NB4 (cell line): ENCODE measurements at places on chromosomes 6 and 20.

DNA sequence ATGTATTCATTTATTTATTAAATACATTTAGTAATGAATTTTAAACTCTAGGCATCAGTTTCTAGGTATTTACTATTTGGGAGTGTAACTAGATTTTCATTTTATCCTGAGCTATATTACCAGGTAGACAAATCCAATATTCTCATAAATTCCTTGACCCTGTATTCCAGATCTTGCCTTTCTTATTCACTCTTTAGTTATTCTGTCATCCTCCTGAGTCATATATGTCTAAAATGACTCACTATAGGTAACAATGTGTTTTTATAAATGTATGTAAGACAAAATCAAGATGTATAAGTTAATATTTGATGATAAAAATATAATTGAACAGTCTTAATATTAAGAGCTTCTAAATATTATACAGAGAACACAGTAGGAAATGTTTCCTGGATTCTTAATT is 642.1 kb upstream of the NRSN1 start:
- DNase-seq = no peak

DNA sequence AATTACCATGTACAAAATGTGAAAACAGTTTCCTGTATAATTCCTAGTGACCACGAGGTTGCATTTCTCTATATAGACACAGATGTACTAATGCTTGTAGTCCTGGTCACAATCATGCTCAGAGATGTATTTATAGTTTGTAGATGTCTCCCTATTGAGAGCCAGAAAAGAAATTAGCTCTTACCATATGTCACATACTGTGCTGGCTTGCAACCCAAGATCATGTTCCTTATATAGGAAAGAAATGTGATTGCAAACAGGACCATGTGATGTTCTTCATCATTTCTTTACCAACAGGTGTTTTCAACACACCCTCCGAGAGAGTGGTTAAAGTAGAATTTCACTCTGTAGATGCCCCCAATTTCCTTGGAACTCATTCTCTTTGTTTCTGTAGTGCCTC is 369.4 kb downstream of the CBLN4 start:
- no peak for DNase-seq

- no peak for DNase-seq
These were observed 102.7 kb downstream of the TRDN start for GRCh38 chr6:123533862-123534648.

DNA sequence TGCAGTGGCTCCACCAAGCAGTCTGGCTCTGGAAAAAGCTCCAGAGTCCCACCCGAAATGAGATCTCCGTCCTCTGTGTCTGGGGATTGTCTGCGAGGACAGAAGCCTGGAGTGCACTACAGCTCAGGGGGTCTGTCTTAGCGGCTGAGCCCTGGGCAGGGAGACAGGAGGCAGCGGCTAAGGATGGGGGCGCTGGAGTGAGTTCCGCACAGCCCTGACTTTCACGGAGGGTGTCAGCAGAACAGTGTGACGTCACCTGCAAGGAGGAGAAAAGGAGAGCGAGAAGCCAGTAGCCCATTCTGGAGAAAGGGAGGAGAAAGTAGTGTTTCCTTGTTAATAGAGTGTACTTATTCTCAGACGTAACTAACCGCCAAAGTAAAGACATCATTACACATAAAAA is 97.6 kb downstream of the FAM50B start:
- no peak for DNase-seq

DNA sequence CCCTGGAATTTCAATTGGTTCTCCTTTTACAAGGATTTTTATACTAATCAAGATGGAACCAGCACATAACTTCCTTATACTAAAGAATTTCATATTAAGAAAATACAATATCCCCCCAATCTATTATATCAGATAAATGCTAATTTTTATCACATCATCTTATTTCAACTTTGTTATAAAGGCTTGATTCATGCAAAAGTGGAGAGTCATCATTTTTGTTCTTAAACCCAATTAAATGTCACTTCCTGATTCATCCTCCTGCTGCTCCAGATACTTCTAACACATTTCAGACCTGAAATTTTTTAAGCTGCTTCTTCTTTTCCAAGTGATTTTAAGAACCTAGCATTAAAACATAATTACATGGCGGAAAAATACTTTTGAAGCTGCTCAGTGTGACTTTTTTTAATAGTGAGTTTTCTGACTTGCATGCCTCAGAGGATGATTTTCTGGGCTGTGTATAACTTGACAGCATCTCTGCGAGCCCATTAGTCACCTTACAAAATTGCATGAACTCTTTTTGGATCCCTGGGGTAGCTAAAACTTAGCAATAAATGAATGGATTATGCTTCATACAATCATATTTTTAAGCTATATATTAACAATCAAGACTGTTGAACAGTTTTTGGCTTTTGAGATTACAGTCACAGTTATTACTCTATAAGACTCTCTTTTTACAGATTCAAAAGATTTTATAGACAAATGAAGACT is 134.1 kb downstream of the ELOVL4 start:
- DNase-seq = no peak

GRCh38 chr6:36075656-36076055 is 48.0 kb downstream of the MAPK14 start:
- peak; percentile 21 for DNase-seq

GRCh38 chr6:90898763-90899162 is 311.9 kb upstream of the MAP3K7 start:
- no peak for DNase-seq

- DNase-seq = no peak
These were observed 85.8 kb downstream of the DZANK1 start for GRCh38 chr20:18380908-18381529.

DNA sequence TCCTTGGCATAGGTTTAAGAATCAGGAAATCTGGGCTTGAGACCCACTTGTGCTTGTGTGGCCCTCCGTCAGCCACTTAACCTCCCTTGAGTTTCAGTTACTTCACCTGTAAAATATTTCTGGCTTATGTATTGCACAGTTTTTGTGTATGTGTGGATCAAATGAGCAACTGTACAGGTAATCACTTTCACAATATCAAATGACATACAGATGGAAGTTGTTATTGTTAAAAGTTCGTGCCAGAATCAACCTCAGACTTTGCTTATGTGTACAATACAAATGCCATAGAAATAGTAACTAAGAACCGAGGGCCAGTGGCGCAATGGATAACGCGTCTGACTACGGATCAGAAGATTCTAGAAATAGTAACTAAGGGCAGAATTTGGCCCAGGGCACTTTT is 65.6 kb upstream of the KIF13A start:
- no peak for DNase-seq

- DNase-seq = no peak
These were observed 38.2 kb upstream of the JAG1 start for GRCh38 chr20:10711903-10712451.

DNA sequence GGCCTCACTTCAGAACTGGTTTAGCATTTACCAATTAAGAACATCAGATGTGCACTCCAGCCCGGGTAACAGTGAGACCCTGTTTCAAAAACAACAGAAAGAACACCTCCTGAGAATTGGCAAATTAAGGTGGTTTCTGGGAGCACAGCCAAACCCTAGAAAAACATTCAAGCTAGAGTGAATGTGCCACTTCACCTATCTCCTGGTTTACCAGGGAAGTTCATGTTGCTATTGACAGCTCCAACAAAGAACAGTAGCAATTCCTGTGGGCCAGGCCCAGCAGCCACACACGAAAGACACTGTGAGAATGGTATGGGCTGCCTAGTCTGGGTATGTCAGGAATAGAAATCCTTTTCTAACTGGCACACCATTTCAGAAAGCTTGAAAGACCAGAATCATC is 4.9 kb downstream of the POLR1C start:
- no peak for DNase-seq

GRCh38 chr20:57498425-57499400 is 26.2 kb downstream of the CTCFL start:
- peak; percentile 92 for DNase-seq

DNA sequence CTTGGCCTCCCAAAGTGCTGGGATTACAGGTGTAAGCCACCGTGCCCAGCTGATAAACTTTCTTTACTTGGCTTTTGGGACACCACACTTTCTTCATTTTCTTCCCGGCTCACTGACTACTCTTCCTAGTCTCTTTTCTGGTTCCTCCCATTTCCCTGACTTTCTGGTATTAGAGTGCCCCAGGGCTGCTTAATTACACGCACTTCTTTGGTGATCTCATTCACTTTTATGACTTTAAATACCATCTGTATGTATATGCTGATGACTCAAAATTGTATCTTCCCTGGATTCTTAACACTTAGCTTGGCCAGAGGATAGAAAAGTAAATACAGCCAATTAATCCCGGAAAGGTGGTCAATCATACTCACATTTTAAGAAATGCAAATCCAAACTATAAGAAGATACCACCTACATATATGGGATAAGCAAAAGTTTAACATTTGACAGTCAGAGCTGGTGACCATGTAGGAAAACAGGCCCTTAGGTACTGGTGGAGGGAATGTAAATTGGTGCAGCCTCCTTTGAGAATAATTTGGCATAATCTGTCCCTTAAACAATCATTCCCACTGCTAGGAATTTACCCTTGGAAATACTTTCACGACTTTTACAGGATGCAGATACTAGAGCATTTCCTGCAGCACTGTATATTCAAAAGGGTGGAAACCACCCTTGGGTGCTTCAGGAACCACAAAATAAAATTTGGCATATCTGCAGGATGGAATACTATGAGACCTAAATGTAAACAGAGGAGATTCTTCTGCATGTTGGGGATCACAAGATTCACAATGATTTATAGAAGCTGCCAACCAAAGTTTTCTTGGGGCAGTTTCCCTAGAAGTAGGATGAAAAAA is 9.4 kb upstream of the NANP start:
- no peak for DNase-seq

DNA sequence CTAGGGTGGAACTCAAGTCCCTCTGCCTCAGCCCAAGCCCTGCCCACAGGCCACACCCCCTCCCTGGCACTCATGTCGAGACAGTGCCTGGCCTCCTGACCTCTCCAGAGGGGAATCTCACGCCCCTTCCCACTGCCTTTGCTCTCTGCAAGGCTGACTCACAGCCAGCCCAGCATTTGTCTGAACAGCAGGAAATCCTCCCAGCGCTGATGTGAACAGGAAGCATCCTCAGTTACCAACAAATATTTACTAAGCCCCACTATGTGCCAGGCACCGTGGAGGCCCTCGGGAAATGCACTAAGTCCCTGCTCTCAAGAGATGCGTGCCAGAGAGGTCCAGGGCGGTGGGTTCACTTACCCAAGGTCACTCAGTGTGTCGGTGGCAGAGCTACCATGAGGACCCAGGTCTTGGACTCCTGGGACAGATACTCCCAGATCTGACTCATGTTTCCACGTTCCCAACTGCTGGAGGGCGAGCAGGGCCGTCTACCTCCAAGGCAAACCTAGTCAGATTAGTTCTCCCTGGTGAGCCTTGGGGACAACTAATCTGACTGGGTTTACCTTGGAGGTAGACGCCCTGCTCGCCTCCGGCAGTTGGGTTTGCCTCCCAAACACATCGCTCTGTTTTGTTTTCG is 7.8 kb downstream of the ADA start:
- peak; percentile 59 for DNase-seq

DNA sequence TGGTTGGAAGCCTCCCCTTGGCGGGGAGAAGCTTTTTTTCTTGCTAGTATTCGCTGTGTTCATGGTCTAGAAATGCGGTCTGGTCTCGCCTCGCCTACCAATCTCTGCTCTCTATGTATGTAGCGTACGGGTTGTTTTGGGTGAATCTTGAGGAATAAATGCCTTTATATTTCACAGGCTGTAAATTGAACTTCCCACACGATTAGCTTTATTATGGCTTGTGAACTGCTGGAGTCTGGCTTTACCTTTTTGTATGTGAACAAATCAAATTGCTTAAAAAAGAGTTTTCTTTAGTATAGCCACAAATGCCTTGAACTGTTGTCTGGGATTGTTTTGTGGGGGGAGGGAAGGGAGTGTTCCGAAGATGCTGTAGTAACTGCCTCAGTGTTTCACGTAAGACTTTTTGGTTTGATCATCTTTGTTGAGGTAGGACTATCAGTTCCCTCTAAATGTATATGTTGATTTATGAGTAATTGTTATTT is 2.2 kb downstream of the INSM1 start:
- DNase-seq = peak; percentile 24

DNA sequence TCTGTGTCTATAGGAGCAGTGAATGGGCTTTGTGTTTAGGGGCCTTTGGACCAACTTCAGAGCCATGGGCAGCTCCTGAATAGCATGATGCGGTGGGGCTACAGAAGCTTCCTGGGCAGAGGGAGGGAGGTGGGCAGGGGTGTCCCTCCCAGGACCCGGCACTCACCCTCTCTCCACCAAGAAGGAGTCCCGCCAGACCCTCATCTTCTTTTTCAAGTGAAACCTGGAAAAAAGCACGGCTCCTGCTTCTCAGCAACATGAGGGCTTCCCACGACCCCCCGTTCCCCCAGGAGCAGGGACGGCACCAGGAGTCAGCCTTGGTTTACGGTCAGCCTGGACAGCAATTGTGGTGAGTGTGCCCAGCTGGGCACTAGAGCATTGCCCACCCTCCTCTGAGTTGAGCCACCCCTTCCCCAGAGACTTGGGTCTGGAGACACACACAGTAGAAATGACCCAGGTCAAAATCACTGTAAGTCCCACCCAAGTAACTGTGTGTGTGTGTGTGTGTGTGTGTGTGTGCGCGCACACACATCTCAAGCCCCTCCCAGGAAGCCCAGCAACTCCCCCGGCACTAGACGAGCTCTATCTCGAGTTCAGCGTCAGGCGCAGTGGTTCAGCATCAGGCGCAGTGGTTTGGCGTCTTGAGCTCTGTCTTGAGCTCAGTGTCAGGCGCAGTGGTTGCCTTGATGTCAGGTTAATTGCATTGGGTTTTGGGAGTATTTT is 108.2 kb downstream of the SULF2 start:
- DNase-seq = peak; percentile 26

- peak; percentile 41 for DNase-seq
These were observed 406.5 kb upstream of the CHD6 start for GRCh38 chr20:42024653-42025052.

DNA sequence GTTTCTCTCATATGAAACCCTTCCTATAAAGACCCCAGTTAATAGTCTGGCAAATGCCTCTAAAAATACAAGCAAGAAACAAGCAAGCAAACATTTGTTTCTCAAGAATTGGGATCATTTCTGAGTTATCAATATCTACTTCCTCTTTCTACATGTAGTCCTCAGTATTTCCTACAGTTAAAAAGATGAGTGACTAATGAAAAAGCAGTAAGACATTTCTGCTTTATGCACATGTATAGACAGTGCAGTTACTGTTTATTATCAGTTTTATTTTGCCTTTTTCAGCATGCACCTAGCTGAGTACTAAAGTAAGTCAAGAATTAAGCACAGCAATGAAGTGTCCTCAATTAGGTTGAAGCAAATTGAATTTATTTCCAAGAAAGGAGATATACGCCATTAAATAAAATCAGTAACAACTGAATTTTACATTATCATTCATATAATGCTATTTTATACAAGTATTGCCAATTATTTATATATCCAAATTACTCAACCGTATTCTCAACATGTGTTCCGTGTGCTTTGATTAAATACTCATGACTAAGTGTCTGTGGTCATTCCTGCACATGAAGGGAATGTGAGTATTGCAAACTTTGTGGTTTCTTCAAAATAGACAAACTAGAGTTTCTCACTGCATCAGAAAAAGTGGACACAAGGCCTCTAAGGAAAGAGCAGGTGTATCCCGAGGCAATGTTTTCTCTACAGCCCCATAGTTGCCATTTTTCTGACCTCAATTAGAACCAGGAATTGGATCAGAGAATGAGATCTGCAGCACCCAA is 159.3 kb upstream of the MARCKS start:
- peak; percentile 81 for DNase-seq
